DMS79 treated with DMSO at 0.1 percent for 48 hours (cell line): ENCODE measurements at places on chromosomes 12 and 14.

GRCh38 chr12:127558361-127558760 is 708.6 kb upstream of the TMEM132C start:
- no peak for DNase-seq

- DNase-seq, result no peak
These were observed 12.2 kb downstream of the SCYL2 start for GRCh38 chr12:100279159-100279558.

- no peak for DNase-seq
These were observed 15.3 kb upstream of the NUDT14 start for GRCh38 chr14:105196265-105196960.

DNA sequence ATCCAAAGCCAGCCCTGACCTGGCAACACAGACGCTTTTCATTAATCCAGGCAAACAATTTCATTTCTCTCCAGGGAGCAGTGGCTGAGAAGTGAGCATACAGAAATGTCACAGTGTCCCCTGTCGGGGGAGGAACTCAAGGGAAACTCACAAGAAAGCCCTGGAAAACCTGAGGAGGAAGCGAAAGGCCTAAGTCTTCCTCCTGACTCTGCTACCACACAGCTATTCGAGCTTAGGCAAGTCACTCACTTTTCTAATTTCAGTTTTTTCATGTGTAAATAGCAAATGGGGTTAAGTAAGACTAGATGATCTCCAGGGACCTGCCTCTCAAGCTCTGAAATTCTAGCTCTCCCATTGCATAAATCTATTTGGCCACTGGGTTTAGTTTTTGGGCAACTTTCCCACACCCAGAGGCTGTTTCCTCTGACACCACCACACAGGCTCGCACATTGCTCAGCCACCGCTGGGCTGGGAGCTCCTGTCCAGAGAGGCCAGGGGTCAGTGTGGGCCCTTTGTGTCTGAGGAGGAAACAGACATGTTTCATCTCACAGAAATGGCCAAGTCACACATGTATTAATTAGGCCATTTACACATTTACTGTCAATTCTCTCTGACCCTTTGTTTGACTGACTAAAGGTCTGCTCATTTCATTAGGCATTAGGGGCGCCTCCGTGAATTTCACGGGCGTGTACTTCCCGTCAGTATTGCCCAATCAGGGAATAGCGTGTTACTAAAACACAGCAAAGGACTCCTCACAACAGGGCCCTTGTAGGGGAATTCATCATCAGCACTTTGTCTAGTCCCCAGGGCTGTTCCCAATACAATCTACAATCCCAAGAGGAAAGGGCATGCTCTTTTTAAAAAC is 9.8 kb upstream of the PNMA1 start:
- DNase-seq, result no peak

DNA sequence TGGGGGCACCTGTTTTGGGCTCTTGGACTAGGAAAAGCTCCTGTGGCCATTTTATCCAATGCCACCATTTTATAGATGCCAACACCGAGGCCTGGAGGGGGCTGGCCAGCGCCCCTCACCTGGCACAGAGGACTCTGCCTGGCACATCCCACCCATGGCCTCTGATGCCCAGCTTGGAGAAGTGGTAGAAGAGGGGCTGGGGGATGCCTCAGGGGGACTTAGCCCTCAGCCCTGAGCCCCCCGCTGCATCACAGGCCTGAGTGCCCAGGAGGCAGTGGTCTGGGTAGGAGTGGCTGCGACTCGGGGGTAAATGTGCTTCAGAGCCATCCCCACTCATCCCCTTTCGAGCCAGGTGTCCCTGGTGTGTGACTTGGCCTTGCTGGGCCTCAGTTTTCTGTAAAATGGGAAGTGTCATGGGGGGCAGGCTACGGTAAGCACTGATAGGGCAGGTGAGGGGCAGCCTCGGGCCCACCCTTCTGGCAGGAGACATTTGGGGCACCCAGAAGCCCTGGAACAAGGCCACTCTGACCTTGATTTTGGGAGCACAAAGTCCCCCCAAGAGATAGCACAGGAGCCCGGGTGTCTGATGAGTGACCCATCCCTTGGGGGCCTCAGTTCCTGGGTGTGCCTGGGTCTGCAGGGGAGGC is 22.5 kb downstream of the SH2B3 start:
- DNase-seq, result no peak

GRCh38 chr12:2191534-2192153 is 138.9 kb downstream of the CACNA1C start:
- DNase-seq, result no peak

- DNase-seq, result no peak
These were observed 190.4 kb upstream of the FOXN3 start for GRCh38 chr14:89607453-89607852.

DNA sequence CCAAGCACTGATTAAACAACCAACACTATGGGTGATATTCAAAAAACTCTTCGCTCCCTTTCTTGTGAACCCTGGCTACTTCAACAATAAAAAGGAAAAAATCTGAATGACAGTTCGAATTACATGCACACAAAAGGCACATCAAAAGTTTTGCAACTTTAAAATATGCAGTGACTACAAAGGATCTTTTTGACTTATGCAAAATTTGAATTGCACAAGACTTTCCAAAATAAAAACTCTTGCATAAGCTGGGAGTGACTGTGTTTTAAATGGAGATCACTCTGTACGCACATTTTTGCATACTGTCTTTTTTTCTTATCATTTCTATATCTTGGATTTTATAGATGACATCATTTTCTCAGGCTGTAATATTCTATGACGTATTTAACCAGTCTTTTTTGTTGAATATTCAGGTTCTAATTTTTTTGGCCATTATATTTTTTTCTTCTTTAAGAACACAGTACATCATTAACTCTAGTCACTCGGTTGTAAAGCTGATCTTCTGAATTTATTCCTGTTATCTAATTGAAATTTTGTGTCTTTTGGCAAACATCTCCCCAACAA is 667.6 kb upstream of the TBX3 start:
- DNase-seq, result no peak

DNA sequence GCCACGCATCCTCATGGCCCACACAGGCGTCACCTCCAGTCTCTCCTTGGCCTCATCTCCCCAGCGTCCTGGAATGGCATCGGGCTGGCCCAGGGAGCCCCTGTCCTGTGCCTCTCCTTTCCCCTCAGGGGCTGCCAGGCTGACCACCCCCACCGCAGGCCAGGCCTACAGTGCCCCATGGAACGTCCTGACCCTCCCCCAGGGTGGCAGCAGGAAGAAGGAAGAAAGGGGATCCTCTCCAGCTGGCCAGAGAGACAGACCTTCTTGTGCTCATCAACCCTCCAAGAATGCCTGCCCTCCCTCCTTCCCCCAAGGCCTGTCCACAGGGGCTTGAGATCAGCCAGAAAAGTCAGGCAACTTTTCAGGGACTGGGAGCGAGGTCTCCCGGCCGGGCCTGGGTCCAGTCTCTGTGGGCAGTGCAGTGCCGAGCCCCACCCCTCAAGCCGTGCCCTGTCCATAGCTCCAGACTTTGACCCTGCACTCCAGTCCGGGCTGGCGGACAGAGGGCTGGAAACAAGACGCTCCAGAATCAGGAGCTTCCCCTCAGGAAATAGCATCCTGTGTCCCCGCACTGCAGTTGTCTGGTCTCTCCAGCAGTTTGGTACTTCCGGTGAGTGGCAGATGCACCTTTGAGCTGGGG is at the start of gene DAO:
Gene DAO (plus strand): TSS at position 478 of the 640 bp plus-strand sequence. CDS start 4,915 bp downstream, outside the sequence.
- DNase-seq, result no peak

DNA sequence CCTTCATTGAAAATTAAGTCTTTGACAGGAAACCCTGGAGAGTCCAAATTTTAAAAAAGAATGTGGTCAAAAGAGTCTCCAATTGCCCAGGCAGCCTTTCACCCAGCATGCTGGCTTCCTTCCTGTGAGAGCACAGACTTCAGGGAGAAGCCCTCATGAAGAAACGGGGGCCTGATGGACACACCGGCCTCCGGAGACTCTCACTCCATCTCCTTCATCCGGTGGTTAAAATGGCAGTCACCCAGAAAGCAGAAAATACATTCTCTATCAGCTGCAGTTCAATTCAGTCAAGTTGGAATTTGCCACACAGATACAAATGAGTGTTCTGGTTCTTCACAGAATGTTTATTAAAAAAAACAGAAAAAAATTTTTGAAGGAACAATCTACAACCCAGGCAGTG is 56.5 kb downstream of the CPM start:
- no peak for DNase-seq

- DNase-seq, result no peak
These were observed 7.3 kb downstream of the STAT6 start for GRCh38 chr12:57103856-57104255.

DNA sequence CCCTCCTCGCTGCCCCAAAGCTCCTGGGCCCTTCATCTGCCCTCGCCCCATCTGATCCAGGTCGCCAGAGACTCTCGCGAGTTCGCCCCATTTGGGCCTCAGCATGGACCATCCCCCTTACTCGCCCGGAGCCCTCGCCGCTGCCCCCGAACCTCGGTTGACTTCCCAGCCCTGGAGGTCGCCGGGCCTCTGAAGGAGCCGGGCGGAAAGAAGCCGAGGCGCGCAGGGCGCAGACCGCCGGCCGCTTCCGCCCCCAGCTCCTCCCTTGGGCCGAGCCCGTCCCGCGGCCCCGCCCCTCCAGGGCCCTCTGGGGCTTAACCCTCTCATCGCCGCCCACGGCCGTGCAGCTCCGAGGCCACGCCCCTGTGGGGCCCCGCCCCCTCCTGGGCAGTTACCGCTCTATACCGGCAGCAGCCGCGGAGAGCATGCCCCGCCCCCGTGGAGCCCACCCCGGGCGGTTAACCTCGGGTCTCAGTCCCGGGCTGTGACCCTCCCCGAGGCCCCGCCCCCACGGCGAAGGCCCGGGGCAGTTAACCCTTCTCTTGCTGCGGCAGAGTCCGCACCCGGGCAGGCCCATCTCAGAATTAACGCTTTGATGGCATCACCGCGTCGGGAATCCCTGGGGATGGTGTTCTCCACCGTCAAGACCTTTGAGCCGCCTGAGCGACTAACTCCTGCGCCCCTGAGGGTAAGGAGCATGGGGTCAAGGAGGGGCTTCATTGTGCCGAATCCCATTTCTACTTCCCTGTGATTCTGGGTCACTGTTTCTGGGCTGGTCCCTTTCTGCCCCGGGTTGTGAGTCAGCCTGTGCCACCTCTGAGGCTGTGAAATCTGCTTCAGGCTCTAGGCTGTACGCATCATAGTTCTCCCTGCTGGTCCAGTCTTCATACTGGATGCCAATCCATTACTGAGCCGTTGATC is at the start of gene SPSB2:
Gene SPSB2 (minus strand): TSS at position 210 of the 921 bp plus-strand sequence. CDS start 402 bp downstream, outside the sequence.
- DNase-seq, result peak; percentile 94

GRCh38 chr14:93870377-93870776 is 56.8 kb upstream of the FAM181A start:
- DNase-seq, result no peak

DNA sequence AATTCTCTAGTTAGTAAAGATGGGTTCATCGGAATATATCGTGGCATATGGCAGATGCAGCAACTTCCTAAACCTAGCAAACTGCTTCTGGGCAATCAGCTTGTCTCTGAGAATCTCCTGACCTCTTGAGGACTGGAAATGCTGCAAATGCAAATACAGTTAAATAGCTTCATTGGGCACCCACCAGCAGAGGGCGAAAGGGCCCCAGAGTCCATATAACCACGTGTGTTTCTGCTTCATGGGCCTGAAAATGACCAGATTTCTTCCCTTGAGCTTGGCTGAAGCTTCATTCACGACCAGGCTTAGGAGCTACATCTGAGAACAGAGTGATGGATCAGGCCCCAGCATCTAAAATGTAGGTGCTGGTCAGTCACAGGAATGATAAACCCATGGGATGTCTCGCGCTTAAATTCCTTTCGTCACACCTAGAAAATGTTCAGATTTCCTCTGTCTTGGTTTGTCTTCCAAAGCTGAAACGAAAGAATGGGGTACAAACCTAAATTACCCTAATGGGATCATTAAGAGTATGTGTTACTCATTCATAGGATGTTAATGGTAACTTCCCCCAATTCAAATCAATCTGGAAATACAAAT is 1482.5 kb upstream of the TMEM132C start:
- DNase-seq, result no peak

GRCh38 chr12:98446682-98447081 is 68.7 kb upstream of the TMPO start:
- no peak for DNase-seq

GRCh38 chr14:73466861-73467260 is 8.5 kb upstream of the NUMB start:
- DNase-seq, result no peak

DNA sequence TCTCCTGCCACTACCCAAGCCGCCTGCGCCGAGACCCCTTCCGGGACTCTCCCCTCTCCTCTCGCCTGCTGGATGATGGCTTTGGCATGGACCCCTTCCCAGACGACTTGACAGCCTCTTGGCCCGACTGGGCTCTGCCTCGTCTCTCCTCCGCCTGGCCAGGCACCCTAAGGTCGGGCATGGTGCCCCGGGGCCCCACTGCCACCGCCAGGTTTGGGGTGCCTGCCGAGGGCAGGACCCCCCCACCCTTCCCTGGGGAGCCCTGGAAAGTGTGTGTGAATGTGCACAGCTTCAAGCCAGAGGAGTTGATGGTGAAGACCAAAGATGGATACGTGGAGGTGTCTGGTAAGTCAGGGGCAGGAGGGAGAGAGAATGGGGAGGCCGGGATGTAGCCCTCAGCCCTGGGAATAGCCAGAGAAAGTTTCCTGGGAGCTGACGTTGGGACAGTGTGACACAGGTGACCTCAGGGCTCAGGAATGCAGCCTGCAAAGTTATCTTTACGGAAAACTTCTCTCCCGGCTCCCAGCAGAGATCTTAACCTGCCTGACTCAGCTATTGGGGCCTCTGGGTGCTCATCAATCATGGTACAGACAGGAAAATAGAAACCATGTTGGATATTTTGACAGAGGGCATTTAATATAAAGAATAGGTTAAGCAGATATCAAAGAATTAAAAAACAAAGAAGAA is 747 bp downstream of the HSPB8 start:
- DNase-seq, result peak; percentile 25

DNA sequence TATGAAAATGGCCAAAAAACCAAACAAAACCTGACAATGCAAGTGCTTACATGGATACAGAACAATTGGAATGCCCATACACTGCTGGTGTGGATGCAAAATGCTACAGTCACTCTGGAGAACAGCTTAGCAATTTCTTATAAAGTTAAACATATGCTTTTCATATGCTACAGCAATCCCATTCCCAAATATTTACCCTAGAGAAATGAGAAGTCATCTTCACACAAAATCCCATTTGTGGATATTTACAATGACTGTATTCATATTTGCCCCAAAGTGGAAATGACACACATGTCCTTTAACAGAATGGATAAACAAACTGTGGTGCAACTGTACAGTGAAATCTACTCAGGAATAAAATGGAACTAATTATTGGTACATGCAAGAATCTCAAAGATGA is 20.4 kb downstream of the SAV1 start:
- no peak for DNase-seq

GRCh38 chr12:109452489-109452888 is 24.6 kb downstream of the KCTD10 start:
- DNase-seq, result no peak

GRCh38 chr14:72315714-72316113 is 383.5 kb downstream of the RGS6 start:
- no peak for DNase-seq

GRCh38 chr14:38209572-38210557 is 2.2 kb downstream of the SSTR1 start:
- DNase-seq, result no peak

GRCh38 chr12:28012333-28012918 is 39.9 kb upstream of the PTHLH start:
- DNase-seq, result no peak

GRCh38 chr12:122205053-122205925 is 1.8 kb downstream of the B3GNT4 start:
- no peak for DNase-seq

GRCh38 chr14:86296173-86296572 is 766.2 kb downstream of the FLRT2 start:
- no peak for DNase-seq
